ENCODE measurements at places on chromosomes 1 and 21.

DNA sequence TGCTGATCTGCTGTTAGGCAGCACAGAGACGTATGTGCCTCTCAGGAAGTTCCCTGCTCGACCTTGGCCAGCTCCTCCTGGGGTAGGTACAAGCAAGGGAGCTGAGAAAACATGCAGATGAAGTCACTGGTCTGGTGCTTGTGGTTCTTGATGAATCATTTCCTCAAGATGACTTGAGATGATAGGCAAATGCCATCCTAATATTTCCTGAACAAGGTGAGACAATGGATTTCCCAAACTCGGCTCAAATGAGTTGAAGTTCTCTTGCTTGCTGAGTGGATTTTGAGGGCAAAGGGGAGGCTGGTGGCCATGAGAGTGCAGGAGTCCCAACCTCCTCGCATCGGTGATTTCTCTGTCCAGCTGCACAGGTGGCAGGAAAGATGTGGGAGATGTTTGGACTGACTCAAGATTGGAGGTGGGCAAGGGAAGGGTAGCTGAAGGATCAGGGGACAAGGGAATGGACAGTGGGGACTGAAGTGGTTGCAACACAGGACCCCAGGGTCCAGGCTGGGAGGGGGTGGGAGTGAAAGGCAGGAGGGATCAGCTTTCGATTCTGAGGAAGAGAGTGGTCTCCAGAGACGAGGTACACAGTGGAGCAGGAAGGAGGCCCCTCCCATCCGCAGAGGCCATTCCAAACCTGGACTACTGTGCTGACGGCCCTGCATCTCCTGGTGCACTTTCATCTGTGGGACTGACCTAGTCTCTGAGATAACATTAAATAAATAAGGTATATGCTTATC is 63.9 kb downstream of the CAPN2 start:
- DNase-seq: peak; percentile 15

DNA sequence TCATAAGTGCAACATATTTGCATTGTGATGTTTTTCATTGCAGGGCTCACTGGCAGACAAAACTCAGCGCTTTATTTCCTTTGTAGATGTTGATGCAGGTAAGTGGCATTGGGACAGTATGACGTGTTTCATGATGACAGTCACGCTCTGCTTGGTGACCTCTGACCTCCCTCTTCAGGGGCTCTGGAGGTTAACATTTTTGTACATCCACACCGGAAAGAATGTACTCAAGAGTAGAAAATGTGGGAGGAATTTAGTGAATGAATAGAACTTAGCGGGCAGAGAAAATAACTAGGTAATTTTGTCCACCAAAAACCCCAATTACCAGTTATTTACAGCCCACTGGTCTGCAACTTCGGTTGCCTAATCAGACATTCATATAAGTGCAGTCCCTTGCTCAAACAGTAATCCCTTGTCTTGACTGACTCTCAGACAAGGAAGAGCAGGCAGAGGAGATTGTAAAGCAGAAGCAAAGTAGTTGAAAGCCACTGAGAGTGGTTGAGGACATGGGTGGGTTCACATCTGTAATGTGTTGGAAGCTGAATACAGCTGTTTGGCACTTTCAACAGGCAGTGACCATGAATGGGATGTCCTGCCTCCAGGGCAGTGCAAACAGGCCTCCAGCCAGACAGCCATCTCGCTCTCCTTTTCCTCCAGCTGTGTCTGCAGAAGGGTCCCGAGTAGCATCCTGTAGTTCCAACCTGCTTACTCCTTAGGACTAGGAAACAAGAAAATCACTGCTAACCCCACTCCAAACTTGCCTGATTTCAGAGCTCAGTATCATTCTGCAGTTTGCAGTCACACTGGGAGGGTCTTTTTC is 188.9 kb downstream of the NRIP1 start:
- DNase-seq: no peak

- DNase-seq: no peak
These were observed 79.7 kb upstream of the SLC2A1 start for GRCh38 chr1:43038232-43038935.

- DNase-seq: no peak
These were observed 30.2 kb upstream of the CLDN14 start for GRCh38 chr21:36509973-36510664.

DNA sequence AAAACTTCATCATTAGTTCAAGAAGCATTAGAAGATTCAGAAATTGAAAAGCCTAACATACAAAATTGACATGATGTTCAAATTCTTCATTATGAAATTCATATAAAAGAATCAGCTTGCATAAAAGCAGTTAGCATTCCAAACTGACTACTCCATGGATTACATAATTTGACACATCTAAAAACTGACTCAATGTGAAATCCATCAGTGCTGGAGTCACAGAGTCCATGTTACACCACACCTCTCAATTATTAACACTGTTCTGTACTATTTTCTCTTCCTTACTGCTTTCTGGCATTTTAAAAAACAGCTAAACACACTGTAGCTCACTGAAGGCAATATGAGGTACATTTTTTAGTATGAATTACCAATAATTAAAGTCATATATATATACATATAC is 28.0 kb downstream of the ARHGAP29 start:
- DNase-seq: no peak

- DNase-seq: no peak
These were observed 40.5 kb downstream of the DISC1 start for GRCh38 chr1:231666937-231667608.

- no peak for DNase-seq
These were observed 8.9 kb downstream of the CD1D start for GRCh38 chr1:158189624-158190023.

DNA sequence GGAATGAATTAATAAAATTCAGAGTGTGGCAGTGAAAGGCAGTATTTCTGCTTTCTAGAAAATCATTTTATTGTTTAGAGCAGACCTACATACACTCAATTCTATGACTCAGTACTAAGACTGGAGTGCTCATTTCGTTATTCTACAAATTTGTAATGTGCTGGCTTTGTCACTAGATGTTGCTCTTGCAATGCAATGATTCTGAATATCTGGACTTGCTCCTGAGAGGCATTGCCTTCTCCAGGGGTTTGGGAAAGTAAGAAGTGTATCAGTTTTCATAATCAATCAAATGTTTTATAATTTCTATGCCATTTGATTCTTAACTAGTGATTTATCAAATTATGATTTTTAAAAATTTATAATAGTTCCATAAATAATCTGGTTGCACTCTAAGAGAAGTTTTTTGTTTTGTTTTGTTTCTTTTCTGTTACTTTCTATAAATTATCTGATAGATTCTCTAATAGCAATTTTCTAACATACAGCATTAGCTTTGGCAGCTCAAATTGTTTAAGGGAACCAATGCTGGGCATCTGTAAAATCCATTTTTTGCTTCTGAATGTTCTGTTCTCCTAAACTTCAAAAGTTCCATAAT is 280.5 kb upstream of the SGIP1 start:
- no peak for DNase-seq

DNA sequence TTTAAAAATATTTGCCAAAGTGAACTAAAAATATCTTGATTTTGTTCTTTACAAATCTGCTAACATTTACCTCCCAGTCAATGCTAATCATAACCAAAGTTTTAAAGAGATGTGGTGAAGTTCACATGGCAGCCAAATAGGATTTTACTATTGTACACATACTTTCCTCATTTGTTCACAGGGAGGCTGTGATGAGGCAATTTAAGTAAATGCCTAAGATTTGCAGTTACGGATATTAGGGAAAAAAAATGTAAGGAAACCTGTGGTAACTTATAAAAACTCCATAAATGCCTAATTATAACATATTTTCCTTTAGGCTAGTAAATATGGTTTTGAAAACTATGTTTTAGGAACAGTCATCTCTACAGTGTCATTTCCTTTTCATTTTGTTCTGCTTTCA is 32.4 kb downstream of the RGS5 start:
- DNase-seq: no peak

Measured in stimulated activated CD8-positive, alpha-beta memory T cell treated with anti-CD3 and anti-CD28 coated beads, Interleukin-4, amount 100 ng/mL, for 24 hours (primary cell).